ENCODE measurements at places on chromosomes 11 and 22.
A peak's percentile ranks its signal among the peaks of the same experiment; 100 is the strongest.

GRCh38 chr11:46149826-46150225 is 28.6 kb upstream of the PHF21A start:
- no peak for DNase-seq

DNA sequence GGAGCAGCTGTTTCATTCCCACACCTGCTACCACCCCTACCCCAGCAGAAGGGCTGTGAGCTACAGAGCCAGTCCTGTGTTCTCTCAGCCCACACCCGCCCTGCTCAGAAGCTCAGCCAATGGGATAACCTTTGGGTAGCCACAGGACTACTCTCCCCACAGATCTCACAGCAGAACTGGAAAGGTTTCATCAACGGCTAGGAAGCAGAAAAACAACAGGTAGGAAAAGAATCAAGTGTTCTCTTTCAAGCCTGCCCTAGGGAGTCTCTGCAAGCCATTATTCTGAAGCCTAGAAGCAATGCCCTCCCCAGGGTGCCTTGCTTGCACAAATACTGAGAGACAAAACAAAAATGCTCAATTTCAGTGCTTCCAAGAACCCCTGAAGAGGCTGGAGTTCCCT is 77.2 kb downstream of the TMPRSS5 start:
- DNase-seq: no peak

DNA sequence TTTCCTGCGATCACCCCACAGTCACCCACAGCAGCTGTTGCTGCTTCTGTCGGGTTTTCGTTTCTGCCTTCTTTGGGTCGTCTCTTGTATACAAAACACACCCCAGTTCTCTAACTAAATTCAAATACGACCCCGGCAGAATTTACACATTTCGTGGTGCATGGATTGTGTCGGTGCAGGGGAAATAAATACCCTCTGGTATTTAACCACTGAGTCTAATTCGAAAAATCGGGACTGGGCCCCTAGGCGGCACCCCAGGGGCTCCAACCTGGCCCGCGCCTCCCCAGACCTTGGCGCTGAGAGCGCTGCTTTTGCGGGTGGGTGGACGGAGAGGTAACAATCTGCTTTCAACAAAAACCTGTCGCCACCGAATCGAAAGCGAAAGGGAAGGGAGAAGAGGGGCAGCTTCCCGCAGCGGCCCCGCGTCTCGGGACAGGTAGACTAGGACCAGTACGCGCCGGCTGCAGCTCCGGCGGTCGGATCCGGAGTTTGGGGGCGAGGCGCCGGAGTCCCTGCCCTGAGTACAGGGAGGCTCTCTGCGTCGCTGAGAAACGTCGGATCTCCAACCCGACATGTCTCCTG is 4.4 kb downstream of the ALX4 start:
- no peak for DNase-seq

DNA sequence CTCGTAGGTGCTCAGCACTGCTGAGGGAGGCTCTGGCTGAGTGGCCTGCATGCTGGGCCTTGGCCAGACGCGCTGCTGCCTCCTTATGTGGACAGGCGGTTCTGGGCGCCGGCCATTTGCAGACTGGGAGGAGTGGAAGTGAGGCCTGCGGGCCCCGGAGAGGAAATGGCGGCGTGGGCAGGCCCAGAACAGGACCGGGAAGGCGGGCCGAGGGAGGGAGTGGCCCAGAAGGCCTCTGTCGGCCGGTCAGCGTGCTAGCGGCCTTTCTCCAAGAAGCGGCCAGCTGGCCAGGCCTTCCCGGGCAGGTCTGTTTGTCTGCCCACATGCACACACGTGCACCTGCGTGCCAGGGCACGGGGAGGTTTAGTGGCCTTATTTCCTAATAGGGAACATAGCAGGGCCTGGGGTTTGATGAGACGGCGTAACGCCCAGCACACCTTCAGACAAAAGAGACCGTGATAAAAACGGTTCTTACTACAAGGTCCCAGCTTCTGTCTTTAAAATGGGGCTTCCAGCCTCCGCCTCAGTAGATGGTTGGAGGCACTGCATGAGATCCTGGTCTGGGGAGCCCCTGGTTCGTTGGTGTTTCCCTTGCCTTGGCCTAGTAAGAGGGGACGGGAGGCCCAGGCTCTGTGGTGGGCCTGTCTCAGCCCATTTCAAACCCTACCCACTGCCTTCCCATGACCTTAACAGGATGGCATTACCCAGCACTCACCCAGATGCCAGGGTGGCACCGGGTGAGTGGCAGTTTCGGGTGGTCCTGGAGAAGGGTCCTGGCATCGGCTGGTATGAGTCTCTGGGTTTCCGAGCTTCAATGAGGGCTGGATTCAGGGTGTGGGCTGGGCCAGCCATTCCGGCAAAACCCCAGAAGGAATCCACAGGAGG is 65.1 kb upstream of the PPARA start:
- peak; percentile 92 for DNase-seq

GRCh38 chr11:19433367-19433766 is 192.6 kb upstream of the E2F8 start:
- no peak for DNase-seq

GRCh38 chr11:35998634-35999033 is 54.8 kb downstream of the LDLRAD3 start:
- no peak for DNase-seq

DNA sequence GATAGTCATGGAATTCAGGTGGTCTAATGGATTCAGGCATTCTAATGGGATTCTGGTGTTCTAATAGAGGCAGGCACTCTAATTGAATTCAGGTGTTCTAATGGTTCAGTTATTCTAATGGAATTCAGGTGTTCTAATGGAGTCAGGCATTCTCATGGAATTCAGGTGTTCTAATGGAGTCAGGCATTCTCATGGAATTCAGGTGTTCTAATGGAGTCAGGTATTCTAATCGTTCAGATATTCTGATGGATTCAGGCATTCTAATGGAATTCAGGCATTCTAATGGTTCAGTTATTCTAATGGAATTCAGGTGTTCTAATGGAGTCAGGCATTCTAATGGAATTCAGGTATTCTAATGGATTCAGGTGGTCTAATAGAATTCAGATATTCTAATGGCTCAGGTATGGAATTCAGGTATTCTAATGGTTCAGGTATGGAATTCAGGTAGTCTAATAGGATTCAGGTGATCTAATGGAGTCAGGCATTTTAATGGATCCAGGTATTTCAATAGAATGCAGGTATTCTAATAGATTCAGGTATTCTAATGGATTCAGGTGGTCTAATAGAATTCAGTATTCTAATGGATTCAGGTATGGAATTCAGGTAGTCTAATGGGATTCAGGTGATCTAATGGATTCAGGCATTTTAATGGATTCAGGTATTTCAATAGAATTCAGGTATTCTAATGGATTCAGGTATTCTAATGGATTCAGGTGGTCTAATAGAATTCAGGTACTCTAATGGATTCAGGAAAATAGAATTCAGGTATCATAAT is 22.0 kb upstream of the PHF21B start:
- no peak for DNase-seq

- no peak for DNase-seq
Observed at GRCh38 chr11:8693555-8693954, 11.0 kb downstream of the RPL27A start.

DNA sequence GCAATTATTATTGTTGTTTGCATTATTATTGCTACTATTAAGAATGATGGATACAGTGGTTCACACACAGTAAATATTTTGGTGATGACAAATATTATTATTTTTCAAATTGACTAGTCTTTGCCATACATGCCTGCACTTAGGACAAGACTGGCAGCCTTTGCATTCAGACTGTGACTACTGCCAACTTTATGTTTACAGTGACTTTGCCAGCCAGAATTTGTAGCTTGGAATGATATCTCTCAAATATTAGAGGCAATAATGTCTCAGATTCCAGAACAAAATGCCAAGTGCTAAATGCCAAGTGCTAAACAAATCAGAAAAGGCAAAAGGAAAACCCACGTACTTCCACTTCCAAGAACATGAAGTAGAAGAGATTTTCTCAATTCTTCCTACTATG is 823.1 kb downstream of the DLG2 start:
- no peak for DNase-seq

GRCh38 chr11:132772703-132773545 is 759.4 kb downstream of the OPCML start:
- DNase-seq: no peak

DNA sequence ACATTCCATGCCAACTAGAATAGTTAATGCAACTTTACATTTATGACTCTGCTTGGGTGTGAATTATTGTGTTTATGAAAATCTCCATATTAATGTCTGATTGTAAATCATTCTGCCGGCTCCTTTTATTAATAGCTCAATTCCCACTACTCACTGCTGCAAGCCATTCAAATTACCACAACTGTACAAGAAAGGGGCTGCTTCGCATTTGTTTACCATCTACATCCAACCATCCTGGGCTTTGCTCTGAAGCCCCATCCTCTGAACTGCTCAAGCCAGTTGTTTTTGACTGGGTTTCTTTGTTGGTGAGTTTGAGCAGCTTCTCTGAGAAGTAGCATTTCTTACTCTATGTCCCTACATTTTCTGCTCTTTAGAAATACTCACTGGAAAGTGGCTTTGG is 451.6 kb upstream of the CADM1 start:
- no peak for DNase-seq

GRCh38 chr11:65355776-65356393 is 1.3 kb downstream of the TIGD3 start:
- no peak for DNase-seq

DNA sequence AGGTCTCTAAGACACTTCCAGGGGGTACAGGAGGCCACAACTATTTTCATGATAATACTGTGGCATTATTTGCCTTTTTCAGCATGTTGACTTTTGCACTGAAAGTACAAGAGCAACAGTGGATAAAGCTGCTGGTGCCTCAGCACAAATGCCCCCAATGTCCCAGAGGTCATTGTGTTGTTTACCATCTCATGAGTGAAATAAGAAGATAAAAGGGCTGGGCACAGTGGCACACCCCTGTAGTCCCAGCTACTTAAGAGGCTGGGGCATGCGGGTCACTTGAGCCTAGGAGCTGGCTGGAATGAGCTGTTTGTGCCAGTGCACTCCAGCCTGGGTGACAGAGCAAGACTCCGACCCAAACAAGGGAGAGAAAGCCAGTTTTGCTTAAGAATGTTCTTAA is 72.6 kb upstream of the RAB1B start:
- DNase-seq: no peak
